ENCODE measurements at places on chromosomes 1 and 21. TPM values are rescaled to one million over a fixed set of nuclear protein-coding genes. Genes with fewer than 3 reads are reported as not detected.

GRCh38 chr1:154586641-154587040, 19.1 kb downstream of the CHRNB2 start:
- H3K4me1 ChIP-seq = peaks cover 17% of the 10 kb centered on the region
- H3K27me3 ChIP-seq = no peaks in the 10 kb centered on the region
- H3K4me3 ChIP-seq = no peak overlapping the region
- peaks cover 86% of the 10 kb centered on the region for H3K36me3 ChIP-seq
- no peak overlapping the region for H3K27ac ChIP-seq

DNA sequence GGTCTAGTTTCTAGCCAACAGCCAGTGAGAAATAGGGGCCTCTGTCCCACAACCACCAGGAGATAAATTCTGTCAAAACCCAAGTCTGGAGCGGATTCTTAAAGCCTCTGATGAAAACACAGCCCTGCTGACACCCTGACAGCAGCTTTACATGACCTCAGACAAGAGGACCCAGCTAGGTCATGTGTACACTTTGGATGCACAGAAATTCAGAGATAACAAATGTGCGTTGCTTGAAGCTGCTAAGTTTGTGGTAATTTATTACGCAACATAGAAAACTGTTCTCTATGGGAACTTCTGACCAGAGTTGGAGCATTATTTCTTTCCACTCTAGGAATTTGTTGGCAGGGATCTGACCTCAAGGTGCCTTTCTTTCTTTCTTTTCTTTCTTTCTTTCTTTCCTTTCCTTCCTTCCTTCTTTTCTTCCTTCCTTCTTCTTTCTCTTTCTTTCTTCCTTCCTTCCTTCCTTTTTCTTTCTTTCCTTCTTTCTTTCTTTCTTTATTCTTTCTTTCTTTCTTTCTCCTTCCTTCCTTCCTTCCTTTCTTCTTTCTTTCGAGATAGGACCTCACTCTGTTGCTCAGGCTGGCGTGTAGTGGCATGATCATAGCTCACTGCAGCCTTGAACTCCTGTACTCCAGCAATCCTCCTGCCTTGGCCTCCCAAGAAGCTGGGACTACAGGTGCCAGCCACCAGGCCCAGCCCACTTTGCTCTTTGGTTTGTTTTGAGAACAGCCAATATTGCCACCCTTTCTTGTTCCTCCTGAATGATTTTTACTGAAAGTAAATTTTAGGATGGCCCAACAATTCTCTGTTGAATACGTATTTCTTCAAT, 14.9 kb upstream of the HMGCS2 start:
- H3K4me1 ChIP-seq = peaks cover 26% of the 10 kb centered on the region
- no peaks in the 10 kb centered on the region for H3K27me3 ChIP-seq
- peak overlapping the region; percentile 20 for H3K27ac ChIP-seq
- no peaks in the 10 kb centered on the region for H3K36me3 ChIP-seq
- DNase-seq = no peak

GRCh38 chr21:35530766-35531165, 481.7 kb upstream of the RUNX1 start:
- no peaks in the 10 kb centered on the region for H3K27me3 ChIP-seq
- H3K27ac ChIP-seq = no peak overlapping the region
- DNase-seq = no peak
- no peak overlapping the region for H3K4me3 ChIP-seq
- H3K36me3 ChIP-seq = no peaks in the 10 kb centered on the region

Gene AADACL3
- total RNA-seq = not detected

DNA sequence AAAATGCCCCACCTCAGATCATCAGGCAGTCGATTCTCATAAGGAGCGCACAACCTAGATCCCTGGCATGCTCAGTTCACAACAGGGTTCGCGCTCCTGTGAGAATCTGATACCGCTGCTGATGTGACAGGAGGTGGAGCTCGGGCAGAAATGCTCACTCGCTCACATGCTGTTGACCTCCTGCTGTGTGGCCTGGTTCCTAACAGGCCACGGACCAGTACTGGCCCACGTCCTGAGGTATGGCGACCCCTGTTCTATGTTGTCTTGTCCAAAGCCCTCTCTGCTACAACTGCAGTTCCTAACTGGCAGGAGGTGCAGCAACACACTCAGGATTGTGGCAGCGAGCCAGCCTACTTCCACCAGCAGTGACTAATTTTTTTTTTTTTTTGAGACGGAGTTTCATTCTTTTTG, 70.6 kb downstream of the CLSTN1 start:
- H3K4me3 ChIP-seq = no peak overlapping the region
- DNase-seq = no peak
- H3K27me3 ChIP-seq = no peaks in the 10 kb centered on the region
- peaks cover 8% of the 10 kb centered on the region for H3K4me1 ChIP-seq
- no peak overlapping the region for H3K27ac ChIP-seq

DNA sequence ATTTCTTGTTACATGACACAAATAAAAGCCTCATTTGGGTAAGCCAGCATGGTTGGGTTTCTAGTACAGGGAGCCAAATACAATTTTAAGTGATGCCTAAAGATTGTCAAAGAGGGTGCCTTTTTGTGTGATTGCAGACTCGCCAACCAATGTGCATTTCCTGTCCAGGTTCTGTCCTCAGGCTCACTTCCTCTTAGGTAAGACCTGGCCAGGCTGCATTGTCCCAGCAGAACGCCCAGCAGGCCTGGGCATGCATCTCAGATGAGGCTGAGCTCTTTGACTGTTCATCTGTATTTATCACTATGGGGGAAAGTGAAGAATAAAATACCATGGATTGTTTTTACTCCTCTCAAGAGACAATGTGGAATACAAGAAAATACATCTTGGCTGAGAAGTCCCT, 49.7 kb downstream of the KCNC4 start:
- H3K36me3 ChIP-seq = no peaks in the 10 kb centered on the region
- no peaks in the 10 kb centered on the region for H3K27me3 ChIP-seq
- H3K4me1 ChIP-seq = no peaks in the 10 kb centered on the region
- DNase-seq = no peak
- H3K27ac ChIP-seq = no peak overlapping the region

DNA sequence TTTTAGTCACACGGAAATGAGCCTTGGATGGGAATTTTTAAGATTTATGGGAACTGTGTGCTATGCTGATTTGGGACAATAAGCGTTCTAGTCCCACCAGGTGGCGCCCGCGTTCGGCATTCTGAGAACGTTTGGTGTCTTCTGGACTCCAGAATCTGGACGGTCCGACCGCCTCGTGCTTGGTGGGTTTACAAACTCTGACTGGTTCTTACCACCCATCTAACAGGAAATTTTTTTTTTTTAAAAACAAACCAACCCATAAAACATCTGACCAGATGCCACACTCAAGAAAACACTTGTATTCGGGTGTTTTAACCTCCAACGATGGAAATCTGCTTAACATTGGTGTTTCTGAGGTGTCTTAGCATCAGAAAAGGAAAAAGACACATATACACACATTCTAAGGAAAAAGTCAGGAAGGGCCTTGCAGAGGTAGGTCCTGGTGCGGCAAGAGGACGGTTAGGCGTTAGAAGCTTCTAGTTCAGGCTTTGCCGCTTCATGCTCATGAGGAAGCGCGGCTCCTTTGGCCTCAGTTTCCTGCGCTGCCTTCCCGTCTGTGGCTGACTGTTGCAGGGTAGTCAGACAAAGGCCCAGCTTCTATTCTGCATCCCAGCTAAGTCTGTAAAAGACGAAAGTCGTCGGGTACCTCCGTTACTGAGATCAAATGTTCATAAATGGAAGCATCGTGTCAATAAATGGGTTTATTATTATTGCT, 814 bp upstream of the DYRK3 start:
- peaks cover 32% of the 10 kb centered on the region for H3K4me1 ChIP-seq
- no peaks in the 10 kb centered on the region for H3K36me3 ChIP-seq
- H3K27ac ChIP-seq = peak overlapping the region; percentile 86
- DNase-seq = peak; percentile 97
- no peaks in the 10 kb centered on the region for H3K27me3 ChIP-seq

GRCh38 chr1:93021539-93022134, 57.4 kb upstream of the MTF2 start:
- H3K4me3 ChIP-seq = no peak overlapping the region
- H3K27ac ChIP-seq = no peak overlapping the region
- no peaks in the 10 kb centered on the region for H3K36me3 ChIP-seq
- no peaks in the 10 kb centered on the region for H3K27me3 ChIP-seq
- no peaks in the 10 kb centered on the region for H3K4me1 ChIP-seq
- no peak for DNase-seq

Gene ADAMTS4
- 8.3 TPM for total RNA-seq
